Globus pallidus (tissue), 1 donor: ENCODE measurements at places on chromosomes 6 and 20.
A peak's percentile ranks its signal among the peaks of the same experiment; 100 is the strongest.

GRCh38 chr6:49551078-49551865, 804 bp downstream of the C6orf141 start:
- DNase-seq = peak; percentile 3

- DNase-seq = no peak
Observed at GRCh38 chr20:53652859-53653517, 59.3 kb upstream of the ZNF217 start.

DNA sequence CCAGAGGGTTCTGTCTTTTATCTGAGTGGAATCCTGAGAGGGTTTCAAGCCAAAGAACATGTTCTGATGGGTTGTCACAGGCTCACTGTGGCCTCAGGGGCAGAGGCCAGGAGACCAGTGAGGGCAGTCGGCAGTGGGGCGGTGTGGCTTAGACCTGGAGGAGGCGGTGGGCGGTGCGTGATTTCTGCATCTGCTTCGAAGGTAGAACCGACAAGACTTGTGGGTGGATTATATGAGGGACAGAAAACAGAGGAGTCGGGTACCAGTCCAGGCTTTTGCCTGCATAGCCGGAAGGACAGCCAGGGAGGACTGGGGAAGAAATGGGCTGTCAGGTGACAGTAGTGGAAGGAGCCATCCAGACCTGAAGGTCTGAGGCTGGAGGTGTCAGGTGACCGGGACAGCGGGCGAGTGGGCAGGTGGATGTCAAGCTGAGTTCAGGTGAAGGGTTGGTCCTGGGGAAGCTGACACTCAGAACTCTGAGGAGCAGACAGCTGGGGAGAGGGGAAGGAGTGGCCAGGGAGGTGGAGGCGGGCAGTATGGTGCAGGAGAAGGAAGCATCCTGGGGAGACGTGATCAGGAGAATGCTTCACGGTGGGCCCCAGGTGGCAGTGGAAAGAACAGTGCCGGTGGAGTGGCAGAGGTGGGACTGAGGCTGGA, 3.1 kb downstream of the CTSZ start:
- no peak for DNase-seq

GRCh38 chr6:16179970-16180431, 51.1 kb downstream of the MYLIP start:
- DNase-seq = no peak

DNA sequence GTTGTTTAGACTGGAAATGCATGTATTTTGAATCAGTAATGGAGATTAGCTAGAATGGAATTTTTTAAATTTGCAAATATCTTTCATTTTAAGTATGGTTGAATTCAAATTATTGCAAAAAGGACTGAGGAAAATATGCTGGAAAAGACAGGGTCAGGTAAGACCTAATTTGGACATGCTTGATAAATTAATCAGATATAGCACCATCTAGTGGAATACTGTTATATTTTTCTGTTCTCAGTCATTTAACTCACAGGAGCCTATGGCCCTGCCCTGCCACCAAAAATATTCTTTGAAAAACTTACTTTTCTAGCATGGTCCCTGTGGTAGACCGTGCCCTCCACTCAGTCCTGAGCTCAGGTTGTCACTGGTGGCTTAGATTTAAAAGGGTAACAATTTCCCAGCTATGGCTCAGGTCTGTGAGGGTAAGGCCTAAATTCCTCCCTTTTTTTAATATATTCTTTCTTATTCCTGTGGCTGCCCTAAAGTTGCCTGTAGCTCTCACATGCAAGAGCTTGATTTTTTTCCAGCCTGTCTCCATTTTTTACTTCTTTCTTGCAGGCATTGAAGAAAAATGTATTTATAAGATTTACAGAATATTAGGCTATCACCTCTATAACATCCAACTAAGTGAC, 25.3 kb upstream of the KIAA1586 start:
- DNase-seq = peak; percentile 31

DNA sequence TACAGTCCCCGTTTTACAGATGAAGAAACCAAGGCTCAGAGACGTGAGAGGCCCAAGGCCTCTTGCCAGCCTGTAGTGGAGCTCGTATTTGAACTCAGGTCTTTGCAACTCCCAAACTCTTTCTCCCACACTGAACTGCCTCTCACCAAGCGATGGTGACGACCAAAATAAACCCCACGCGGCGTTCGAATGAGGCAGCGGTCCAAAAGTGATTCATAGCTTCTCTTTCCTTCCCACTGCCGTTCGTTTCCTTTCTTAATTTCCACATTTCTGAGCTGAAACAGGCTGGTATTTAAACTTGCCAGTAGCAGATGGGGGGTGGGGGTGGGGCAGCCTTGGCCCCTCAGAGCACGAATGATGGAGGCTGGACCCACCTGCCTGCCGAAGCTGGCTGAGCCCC, 252.9 kb upstream of the KCNG1 start:
- no peak for DNase-seq

DNA sequence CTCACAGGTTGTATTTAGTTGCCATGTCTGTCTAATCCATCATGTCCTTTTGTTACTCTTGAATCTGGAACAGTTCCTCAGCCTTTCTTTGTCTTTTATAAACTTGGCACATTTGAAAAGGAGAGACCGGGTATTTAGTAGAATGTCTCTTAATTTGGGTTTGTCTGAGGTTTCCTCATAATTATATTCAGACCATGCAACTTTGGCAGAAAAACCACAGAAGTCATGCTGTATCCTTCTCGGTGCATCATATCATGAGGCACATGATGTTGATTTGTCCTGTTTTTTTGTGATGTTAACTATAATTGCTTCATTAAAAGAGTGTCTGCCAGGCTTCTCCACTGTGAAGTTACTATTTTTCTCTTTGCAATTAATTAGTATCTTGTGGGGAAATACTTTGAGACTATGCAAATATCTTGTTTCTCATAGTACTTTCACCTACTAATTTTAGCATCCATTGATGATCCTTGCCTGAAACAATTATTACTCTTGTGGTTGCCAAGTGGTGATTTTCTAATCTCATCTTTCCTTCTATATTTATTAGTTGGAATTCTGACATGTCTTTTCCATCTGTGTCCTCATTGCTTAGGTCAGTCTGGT, 837.3 kb downstream of the DHX35 start:
- no peak for DNase-seq

DNA sequence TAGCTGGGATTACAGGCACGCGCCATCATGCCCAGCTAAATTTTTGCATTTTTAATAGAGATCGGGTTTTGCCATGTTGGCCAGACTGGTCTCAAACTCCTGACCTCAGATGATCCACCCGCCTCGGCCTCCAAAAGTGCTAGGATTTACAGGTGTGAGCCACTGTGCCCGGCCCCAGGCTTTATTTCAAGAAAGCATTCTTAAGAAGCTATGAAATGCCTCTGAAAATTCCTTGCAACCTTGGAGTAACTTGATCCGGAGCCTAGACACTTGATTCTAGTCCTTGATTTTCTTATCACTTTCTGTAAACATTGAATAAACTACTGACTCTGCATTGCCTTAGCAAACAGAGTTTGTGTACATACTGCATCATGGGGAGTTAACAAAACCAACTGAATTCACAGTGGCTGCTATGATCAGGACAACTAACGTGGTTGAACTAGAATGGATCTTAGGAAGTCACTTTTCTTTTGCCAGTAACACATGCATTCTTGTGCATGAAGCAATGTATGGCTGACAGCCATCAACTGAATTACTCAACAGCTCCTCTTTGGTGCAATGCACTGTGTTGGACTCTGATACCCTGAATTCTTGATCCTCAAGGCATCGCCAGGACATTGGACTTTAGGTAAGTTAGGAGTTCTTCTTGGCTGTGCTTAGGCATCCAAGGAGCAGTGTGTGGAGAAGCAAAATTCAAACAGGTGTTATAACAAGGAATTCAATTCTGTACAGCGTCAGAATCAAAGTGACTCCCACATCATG, 102.8 kb upstream of the TMEM170B start:
- no peak for DNase-seq

DNA sequence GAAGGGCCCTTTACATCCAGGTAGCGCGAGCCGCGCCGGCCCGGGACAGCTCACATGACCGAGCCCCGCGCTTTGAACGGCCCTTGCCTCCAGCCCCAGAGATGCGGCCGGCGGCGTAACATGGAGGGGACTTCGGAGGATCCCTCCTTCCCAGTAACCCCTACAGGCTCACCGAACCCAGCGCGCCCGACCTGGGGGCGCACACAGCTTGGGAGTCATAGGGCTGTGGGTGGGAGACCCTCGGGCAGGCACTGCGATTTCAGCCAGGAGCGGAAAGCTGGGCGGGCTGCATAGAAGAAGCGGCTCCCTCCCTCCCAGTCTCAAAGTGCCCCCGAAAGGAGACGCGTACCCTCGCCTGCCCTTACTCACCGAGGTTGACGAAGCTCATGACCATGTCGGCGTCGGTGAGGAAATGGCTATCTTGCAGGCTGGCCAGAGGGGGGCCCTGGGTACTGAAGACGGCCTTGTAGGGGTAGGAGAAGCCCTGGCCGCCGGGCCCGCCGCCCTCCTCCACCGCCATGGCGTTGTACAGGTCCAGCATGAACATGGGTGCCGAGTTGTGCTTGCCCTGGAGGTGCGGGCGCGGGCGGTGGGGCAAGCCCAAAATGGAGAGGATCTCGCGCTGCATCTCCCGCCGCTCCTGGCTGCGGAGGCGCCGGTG, 975 bp downstream of the BMP7 start:
- no peak for DNase-seq

GRCh38 chr20:9156529-9157280, 87.8 kb downstream of the PLCB4 start:
- DNase-seq = no peak

- no peak for DNase-seq
Observed at GRCh38 chr6:22108199-22108598, 188.6 kb downstream of the PRL start.

GRCh38 chr6:22295145-22295544, 1.7 kb downstream of the PRL start:
- no peak for DNase-seq

DNA sequence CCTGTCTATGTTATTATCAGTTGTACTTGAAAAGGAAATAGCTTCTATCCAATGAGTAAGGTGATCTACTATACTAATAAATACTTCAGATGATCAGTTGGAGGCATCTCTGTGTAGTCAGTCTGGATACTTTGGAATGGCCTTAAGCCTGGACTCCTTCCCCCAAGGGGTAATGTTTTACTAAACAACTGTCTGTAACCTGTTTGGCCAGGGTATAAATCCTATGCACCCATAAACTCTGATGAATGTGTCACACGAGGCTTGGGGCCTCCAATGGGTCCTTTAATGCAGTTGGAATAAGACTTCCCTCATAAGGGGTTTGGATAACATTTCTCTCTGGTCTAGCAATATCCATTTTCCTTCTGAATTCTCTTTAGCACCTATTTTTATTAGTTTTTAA, 19.5 kb upstream of the SLC52A3 start:
- DNase-seq = no peak

GRCh38 chr6:150566486-150566885, 33.2 kb upstream of the PLEKHG1 start:
- DNase-seq = no peak

DNA sequence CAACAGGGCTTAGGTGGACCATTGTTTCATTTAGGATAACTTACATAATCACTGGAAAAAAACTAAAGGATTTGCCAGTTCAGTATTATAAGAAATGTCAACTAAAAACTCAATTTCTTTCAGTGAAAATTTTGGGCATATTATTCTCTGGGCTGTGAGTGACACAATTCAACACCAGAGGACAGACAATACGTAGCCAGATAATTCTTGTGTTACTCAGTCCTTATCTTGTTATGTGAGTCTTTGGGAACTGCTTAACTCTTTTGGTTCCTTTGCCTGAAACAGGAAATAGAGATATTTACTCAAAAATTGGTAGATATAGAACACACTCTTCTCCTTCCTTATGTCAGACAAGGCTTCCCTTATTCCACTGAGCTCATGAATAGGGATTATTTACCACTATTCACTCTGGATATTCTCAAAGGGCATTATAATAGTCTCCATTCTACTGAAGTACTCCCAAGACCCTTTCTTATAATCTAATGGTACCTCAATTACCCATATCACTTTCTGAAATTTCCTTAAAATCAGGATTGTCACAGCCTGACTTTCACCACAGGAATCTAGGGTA, 4.9 kb upstream of the BEND6 start:
- DNase-seq = peak; percentile 51

DNA sequence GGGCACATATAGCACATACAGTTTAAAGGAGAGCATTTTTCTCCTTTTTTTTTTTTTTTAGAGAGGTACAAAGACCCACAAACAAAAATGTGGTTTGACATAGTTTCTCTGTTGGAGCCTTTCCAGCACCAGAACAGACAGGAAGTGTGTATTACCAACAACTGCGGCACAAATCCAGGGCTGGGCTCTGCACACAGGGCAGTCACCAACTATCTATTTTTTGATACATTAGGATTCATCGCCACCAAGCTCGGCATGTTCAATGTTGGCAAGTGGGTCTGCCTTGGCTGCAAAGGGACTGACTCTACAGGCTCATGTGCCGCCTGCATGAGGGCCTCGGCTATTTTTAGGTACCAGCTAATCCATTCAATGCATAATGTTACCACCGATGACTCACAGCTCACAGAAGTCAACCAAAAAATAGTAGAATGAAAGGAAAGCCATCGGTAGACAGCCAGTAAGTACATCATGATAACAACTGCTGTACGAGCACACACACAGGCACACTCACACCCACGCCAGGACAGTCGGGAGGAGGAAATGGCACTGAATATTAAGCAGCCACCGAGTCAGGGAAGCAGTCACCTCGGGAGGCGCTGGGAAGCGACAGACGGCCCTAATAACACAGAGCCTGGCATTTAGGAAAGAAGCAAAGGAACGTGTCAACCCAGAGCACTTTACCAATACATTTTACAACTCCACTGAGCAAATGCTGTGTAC, 81.6 kb downstream of the GMPR start:
- peak; percentile 85 for DNase-seq

DNA sequence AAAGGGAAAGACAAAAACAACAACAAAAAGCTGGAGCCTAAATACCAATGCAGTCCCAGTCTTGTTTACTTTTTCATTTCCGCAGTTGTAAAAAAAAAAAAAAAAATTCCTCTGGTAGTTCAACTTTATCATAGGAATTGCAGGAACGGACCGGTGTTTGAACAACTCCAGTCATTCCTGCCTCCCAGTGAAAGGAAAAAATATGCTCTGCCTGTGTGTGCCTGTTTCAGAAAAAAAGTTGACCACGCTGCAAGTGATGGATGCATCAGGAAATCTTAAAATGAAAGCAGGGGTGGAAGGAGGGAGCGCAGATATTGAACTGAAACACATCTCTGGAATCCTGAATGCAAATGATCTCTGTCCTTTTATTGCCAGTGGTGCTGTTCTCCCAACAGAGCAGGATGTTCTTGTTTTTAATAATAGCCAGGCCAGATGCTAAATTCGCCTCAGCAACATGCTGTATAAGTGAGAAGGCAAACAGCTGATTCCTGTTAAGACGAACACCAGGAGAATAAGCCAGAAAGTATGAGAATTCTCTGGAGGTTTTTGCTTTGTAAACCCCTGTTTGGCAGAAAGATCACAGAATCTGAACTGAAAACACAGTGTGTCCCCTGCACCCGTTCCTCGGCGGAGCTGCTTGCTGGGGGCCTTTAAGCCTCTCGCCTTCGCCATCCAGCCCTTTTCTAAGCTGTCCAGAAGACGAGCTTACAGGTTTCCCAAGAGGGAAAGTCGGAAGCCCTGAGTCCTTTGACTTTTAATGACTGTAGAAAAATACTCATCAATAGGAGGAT, 178.4 kb upstream of the SUPT3H start:
- DNase-seq = no peak
